ENCODE measurements at places on chromosomes 2 and 18.

DNA sequence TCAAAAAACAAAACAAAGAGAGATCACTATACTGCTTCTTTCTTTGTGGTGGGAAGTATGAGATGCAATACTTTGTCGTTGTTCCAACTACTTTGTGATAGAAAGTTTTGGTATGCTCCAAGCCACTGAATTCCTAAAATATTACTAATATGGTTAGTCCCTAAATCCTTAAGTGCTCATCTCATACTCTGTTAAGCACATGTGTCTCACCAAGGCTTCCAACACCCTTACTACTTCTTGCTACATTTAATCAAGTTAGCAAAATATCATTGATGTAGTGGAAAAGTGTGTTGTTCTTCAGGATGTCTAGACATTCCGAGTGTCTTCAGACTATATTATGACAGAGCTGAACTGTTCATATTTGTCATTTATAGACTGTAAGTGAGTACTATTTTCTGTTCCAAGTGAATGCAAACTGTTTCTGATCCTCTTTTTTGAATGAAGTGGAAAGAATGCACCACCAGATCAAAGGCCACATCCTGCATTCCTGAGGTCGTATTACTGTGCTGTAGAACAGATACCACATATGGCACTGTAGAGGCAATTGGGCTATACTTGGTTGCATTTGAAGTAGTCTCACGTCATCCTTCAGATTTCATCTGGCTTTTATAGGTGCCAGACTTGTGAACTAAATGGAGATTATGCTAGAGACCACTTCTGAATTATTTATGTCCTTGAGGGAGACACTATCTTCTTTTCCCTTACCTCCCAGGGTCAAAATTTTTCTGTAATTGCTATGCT lies 298.4 kb upstream of the ZNF521 start:
- H3K27ac ChIP-seq, result no peak overlapping the region

- H3K4me3 ChIP-seq, result no peak overlapping the region
- peaks cover 22% of the 10 kb centered on the region for H3K36me3 ChIP-seq
- no peaks in the 10 kb centered on the region for H3K27me3 ChIP-seq
- no peak overlapping the region for H3K27ac ChIP-seq
- H3K4me1 ChIP-seq, result no peaks in the 10 kb centered on the region
- DNase-seq, result no peak
Measured at GRCh38 chr2:167954495-167954894, 292.9 kb downstream of the STK39 start.

- H3K4me1 ChIP-seq, result peaks cover 14% of the 10 kb centered on the region
- DNase-seq, result no peak
- H3K27me3 ChIP-seq, result no peaks in the 10 kb centered on the region
Measured at GRCh38 chr2:62270728-62271127, 74.8 kb downstream of the B3GNT2 start.

- DNase-seq, result no peak
- H3K4me3 ChIP-seq, result no peak overlapping the region
- H3K4me1 ChIP-seq, result no peaks in the 10 kb centered on the region
Measured at GRCh38 chr2:98070081-98070480, 16.9 kb upstream of the VWA3B start.

DNA sequence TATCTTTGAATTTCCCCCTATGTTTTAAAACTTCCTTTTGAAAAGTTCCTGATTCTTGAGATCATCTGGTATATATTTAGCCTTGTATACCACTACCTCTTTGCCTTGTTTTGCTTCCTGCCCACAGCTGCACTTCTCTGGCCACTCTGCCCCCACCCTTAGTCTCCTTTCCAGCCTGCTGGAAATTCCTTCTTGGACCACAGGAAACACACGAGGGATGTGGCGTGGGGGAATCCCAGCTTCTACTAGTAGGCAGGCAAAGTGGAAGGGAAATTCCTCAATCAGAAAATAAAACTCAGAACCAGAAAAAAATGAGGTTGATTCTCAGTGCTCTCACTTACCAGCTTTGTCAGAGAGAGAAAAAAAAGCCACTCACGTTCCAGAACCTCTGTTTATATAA lies 13.4 kb downstream of the IL18RAP start:
- peaks cover 12% of the 10 kb centered on the region for H3K4me1 ChIP-seq
- H3K36me3 ChIP-seq, result no peaks in the 10 kb centered on the region
- no peaks in the 10 kb centered on the region for H3K27me3 ChIP-seq
- H3K4me3 ChIP-seq, result peak overlapping the region; percentile 4
- DNase-seq, result no peak
- no peak overlapping the region for H3K27ac ChIP-seq

GRCh38 chr2:110101280-110101844 lies 14.3 kb downstream of the MALL start:
- peak; percentile 50 for DNase-seq
- H3K27me3 ChIP-seq, result peaks cover 6% of the 10 kb centered on the region
- peaks cover 11% of the 10 kb centered on the region for H3K4me1 ChIP-seq
- no peak overlapping the region for H3K27ac ChIP-seq
- H3K36me3 ChIP-seq, result no peaks in the 10 kb centered on the region

DNA sequence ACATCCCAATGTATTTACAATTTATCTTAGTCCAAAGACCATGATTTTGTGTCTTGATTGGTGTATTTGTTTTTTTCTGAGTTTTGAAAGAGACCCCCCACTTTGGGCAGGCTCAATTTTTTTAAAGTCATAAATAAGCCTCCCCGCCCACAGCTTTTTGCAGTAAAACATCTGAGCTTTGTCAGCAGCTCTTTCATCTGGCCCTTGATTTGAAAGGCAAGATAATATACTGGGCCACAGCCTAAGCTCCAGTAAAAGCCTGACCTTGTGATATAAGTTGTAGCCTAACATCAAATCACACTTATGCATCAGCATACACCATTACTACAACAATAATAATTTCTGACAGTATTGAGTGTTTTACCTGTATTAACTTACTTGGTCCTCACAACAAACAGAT lies 51.3 kb upstream of the SERTAD2 start:
- H3K4me3 ChIP-seq, result no peak overlapping the region
- H3K4me1 ChIP-seq, result peaks cover 5% of the 10 kb centered on the region
- H3K27me3 ChIP-seq, result no peaks in the 10 kb centered on the region
- H3K27ac ChIP-seq, result no peak overlapping the region
- no peak for DNase-seq

DNA sequence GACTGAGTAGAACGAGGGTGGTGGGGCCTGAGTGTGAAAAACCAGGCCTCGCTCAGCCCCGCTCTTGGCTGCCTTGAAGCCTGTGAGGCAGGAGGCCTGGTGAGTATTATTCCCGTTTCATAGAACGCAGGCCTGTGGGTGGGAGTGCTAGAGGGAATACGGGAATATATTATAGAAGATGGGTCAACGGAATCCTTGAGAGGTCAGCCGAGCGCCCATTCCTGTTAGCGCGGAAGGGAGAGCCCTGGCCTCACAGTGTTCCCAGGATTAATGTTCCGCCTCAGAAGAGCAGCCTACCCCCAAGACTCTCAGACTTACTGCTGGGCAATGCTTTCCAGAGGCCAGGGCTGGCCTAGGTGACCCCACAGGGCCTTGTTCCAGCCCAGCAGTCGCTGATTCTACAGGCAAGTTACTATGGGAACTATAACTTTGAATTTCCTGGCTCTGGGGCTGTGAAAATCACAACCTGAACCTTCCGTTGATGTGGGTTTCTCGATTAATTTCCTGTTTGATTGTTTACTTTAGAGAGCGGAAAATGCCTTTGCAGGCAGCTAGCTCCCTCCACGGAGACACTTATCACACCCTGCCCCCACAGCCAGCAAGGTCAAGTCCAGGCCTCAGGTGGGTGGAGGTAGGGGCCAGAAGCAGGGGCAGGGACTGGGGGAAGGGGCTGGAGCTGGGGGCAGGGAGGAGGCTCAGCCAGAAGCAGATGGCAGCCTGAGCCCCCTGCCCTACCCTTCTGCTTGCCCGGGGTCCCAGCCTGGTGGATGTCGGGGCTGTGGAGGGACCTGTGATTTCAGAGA lies 108.3 kb downstream of the SMAD7 start:
- H3K4me3 ChIP-seq, result no peak overlapping the region
- H3K36me3 ChIP-seq, result no peaks in the 10 kb centered on the region
- H3K27ac ChIP-seq, result no peak overlapping the region
- no peak for DNase-seq
- no peaks in the 10 kb centered on the region for H3K27me3 ChIP-seq
- peaks cover 34% of the 10 kb centered on the region for H3K4me1 ChIP-seq

All from CD14-positive monocyte (primary cell).